NCI-H1105 (cell line): ENCODE measurements at places on chromosomes 2 and 18.
A peak's percentile ranks its signal among the peaks of the same experiment; 100 is the strongest.

GRCh38 chr2:241228860-241229516 is 40.5 kb downstream of the ANO7 start:
- no peak for DNase-seq

GRCh38 chr2:72969706-72970105 is 52.4 kb downstream of the EMX1 start:
- no peak for DNase-seq

- DNase-seq: no peak
Observed at GRCh38 chr2:43251171-43251731, 24.8 kb upstream of the ZFP36L2 start.

DNA sequence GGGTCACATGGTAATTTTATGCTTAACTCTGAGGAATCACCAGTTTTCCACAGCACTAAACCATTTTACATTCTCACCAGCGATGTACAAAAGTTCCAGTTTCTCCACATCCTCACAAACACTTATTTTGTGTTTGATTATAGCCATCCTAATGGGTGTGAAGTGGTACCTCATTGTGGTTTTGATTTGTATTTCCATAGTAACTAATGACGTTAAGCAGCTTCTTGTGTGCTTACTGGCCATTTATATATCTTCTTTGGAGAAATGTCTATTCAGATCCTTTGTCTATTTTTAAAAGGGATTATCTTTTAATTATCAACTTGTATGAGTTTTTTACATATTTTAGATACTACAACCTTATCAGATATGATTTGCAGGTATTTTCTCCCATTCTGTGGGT is 42.0 kb downstream of the CCDC150 start:
- no peak for DNase-seq

- DNase-seq: no peak
Observed at GRCh38 chr18:63363951-63364350, 3.1 kb downstream of the KDSR start.

DNA sequence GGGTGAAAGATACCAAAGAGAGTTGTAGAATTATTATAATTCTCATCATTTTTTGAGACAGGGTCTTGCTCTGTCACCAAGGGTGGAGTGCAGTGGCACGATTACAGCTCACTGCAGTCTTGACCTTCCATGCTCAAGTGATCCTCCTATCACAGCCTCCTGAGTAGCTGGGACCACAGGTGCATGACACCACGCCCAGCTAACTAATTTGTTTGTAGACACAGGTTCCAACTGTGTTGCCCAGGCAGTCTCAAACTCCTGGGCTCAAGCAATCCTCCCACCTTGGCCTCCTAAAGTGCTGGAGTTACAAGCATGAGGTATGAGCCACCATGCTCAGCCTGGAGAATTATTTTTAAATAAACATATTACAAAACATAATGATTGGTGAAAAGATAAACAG is 92.8 kb upstream of the MSH6 start:
- no peak for DNase-seq

- no peak for DNase-seq
Observed at GRCh38 chr2:20156836-20157192, 68.1 kb downstream of the SDC1 start.

DNA sequence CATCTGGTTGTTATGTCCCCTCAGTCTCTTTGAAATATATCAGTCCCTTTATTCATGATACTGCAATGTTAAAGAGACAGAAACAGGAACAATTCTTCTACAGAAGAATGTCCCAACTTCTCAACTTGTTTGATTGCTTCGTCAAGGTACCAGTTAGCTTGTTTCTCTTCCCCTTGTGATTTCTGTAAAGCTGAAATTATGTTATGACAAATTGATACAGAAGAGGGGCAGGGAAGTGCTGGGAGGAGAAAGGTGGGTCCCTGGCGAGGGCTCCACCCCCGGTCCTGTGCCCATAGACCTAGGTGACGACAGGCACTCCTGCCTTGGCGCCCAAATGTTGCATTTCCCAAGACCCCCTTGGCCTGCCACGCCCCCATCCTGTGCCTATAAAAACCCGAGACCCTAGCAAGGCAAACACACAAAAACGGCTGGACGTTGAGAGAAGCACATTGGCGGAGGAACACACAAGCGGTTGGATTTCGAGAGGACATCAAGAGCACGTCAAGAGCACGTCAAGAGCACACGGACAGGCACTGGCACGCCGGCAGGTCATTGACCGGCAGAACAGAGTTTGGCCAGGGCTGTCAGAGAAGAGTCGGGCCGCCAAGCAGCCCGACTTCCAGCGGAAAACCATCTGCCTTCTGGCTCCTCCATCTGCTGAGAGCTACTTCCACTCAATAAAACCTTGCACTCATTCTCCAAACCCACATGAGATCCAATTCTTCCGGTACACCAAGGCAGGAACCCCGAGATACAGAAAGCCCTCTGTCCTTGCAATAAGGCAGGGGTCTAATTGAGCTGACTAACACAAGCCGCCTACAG is 11.5 kb upstream of the RTN4 start:
- DNase-seq: no peak

- no peak for DNase-seq
Observed at GRCh38 chr18:9961041-9961440, 47.2 kb downstream of the VAPA start.

DNA sequence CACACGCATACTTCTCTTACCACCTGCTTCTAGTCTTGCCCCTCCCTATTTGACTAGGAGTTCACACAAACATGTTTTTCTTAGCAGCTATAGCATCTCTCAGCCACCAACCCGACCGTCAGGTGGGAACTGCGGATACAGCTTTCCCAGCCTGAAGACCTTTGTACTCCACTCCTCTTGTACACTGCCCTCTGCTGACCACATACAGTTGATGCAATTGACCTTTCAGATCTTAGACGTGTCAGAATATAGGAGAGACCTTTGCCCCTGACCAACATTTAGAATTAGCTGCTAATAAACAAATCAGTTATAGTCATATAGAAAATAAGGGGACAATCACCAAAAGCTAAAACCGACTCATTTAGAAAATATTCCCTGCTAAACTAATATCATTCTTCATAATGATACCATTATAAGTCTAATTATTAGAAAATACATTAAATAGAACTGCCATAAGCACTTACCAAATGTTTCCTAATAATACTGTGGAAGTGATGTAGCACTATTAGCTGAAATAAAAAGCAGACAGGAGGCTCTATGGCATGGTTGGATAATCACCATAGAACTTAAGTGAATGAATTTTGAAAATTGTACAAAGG is 208.4 kb downstream of the RAD51AP2 start:
- DNase-seq: peak; percentile 68

DNA sequence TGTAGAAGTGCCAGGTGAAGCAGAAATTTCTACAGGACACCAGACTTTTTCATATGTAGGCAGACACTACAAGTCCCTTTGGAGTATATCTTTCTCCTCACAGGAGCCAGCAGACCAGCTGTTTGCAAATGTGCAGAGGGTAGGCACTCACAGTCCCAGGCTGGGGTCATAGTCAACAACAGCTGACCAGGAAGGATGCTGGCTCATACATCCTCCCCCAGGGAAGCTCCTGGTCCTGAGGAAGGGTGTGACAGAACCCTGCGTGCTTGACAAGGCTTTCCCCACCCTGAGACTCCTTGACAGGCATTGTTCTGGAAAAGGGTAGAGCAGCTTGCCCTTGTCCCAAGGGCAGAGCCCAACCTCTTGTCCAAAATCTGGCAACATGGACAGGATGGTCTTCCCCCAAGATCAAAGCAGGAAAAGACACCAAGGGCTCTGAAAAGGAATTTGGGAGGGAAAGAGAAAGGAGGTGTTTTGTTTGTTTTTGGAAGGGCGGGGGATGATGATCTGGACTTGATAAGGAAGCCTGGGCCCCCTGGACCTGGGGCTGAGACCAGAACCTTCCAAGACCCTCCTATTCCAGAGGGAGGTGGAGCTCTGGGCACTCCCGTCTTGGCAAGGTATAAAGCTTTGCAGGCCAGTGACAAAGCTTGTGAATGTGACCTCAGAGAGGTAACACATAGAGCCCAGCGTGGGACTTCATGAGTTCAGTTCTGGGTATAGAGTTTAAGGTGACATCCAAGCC is 87.1 kb downstream of the GFPT1 start:
- no peak for DNase-seq

- DNase-seq: no peak
Observed at GRCh38 chr2:128565441-128565840, 246.8 kb upstream of the HS6ST1 start.

DNA sequence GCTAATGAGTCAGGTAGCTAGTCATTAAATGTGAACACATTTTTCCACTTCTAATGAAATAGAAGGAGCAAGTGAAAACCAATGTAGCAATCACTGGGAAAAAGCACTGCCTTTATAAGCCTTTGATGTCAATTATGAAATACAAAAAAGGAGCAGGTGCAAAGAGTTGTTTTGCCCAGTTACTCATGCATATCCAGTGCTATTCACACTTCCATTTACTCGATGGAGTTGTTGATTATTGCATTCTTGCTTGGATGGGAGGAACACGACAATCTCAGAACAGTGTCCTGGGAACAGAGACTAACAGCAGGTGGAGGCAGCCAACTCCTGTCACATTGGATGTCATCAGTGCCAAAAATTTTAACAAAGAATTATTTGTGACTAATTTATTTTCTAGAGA is 372.5 kb downstream of the CBLN2 start:
- DNase-seq: peak; percentile 89

GRCh38 chr2:48883661-48884060 is 128.1 kb upstream of the LHCGR start:
- no peak for DNase-seq

DNA sequence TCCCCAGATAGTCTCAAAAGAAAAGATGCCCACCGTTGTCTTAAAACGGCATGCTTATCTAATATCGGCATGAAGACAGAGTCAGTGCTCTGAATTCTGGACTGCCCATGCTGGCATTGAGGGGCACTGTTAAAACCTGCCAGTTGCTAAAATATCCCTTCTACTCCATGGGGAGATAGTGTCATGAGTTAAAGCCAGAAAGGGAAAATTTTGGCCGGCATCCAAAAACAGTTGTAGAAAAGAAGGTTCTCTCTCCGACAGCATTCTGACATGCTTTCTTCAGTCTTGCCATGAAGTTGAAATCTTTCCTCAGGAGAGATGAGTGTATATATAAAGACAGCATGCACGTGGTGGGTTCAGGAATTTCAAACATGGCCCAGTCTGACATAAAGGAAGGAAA is 401.3 kb upstream of the PIK3C3 start:
- no peak for DNase-seq

GRCh38 chr2:106338043-106338442 is 130.2 kb downstream of the RGPD3 start:
- no peak for DNase-seq

DNA sequence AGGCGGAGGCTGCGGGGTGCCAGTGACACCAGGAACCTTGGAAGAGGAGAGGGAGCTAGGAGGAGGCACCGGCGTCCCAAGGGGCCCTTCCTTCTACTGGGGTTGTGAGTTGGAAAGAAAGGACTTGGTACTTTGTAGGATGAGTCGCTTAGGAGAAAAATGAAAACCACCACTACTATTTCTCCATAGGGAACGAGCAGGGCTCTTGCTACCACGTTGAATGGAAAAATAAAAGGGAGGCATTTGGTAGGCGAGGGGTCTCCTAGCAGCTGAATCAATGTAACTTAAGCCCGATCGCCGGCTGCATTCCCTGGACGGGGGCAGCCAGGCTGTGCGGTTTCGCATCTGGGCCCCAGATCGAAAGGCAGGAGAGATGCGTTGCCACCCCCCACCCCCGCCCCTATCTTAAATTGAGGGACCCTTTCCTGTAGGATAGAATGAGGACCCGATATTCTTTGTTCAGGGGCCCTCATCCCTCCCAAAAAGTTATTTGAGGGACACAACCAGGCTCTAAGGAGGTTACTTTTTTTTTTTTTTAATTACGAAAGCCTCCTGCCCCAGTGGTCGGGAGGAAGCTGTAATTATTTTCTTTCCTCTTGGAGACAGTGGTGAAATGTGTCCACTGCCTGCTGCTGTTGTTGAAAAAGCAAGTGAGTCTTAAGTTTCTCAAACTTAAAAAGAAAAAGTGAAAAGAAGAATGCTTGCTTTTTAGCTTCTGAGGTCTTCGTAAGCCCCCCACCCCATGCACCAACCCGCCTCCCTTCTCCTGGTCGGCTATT is 1.3 kb downstream of the IGFBP2 start:
- no peak for DNase-seq
